ENCODE measurements at places on chromosomes 7 and 10.

DNA sequence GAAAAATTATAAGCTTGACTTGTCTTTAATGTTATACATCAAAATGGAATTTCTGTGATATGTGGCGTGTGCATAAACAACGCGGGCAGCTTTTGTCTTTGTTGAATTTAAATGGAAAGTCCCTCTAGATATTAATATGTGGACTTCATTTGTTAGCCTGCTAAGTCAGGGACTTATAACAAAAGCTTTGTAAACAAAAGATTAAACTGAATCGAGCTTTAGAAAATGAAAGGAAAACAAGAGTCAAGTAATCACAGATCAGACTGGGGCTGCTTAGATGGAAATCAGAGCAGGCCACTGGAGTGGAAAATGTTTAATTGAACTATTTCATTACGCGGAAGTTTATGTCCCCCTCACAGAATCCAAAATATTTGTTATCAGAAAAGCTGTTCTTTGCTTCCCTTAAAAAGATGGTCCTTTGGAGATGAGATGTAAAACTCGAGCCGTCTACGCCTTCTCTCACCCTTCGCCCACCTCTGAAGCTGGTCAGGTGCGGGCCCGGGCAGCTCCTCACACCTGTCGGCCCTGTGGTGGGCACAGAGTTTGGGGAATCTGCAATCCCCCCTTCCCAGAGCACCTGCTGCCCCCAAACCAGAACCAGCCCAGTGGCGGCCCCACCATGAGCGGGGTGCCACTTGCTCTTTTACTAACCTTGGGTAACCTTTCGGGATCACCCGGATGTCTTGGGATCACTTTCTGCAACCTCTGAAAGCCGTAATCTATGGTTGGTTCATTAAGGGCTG, 116.2 kb downstream of the EBF3 start:
- no peak for DNase-seq

DNA sequence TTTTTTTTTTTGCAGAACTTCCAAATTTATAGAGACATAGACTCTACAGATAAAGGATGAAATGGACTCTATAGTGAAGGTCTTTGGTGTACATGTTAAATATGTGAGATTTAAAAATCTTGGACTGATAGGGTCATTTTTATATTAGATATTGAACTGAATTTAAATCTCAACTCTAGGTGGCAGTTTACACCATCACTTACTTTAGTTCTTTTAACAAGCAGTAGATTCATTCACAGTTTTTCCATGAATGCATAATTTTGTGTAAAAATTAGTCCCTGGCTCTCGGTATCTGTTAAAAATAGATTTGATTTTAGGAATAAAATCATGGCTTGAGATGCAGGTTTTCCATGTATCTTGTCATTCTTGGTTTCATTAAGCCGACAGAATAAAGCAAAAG, 31.1 kb upstream of the SNX13 start:
- no peak for DNase-seq

DNA sequence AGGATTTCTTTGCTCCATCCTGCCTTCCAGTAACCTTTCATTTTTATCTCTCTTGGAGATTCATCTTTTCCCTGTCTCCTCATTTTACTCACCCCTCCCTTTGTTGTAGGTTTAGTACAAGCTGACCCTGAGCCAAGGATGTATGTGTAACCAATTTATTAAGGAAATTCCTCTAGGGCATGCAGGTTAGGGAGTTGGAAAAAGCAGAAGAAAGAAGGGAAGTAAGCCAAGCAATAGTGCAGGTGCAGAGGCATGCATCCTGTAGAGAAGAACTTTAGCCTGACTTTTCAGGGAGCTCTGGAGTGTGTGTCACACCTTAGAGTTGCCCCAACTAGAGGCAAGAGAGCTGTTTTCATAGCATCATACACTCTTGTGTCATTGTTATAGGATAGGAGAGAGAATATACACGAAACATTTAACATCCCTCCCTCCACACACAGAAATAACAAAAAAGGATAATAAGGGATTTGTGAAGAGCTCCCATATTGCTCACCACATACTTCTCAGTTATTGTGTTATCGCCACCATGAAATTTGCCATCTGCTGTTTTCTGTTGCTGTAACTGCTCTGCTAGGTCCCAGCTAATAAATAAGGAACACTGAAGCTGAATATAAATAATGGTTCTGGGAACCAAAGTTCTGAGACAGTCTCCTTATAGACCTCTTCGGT, 21.8 kb upstream of the SEMA3C start:
- no peak for DNase-seq

- no peak for DNase-seq
Measured at GRCh38 chr7:116670409-116671015, 1.5 kb upstream of the MET start.

- no peak for DNase-seq
Measured at GRCh38 chr7:57176928-57177635, 44.8 kb upstream of the ZNF479 start.

- DNase-seq, result no peak
Measured at GRCh38 chr7:47484923-47485639, 96.8 kb downstream of the TNS3 start.

DNA sequence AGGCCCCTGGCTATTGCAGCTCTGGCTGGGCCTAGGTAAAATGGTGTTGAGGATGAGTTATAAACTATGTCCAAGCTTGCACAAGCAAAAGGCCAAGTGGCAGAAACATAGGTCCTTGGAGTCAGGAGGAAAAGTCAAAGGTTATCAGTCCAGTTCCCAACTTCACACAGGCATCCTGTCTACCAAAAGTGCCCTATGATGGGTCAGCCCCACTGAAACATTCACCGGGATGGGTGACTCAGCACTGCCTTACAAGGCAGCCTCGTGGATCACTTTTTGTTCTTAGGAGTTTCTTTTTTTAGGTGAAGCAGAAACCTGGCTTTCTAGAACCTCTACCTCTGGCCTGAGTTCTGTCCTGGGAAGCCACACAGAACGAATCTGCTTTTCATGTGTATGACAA, 158.8 kb upstream of the LYZL2 start:
- DNase-seq, result no peak

DNA sequence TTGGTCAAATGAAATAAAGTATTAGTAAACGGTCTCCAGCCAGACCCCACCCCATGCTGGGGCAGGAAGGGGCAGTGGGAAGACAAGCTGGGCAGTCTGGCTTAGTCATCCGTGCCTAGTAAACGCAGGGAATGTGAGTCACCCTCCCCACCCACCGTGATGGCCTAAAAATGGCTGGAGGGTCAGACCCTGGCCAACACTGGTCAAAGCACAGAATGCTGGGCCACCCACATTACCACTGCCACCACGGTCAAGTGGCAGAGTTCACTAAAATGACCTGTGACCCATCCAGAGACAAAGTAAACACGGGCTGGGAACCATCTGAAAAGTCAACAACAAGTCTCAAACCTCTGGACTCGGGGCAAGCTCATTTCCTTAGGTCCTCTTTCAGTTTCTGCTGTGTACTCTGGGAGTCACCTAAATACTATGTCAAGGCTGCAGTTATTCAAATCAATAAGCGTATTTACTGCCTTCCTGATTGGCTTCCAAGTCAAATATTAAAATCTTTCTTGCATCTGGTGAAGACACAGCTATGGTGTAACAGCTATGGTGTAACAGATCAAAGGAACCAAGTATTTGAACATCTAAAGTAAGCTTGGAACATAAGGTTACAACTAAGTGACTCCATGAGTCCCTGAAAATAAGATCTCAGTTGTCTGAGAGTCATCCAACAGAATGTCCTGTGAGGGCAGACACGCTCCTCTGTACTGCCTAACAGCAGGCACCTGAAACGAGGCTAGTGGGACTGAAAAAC, 3.0 kb downstream of the ZFAND2A start:
- DNase-seq, result no peak

GRCh38 chr10:123154711-123155505, 706 bp downstream of the BUB3 start:
- DNase-seq, result no peak

GRCh38 chr7:39142750-39143149, 165.0 kb downstream of the POU6F2 start:
- no peak for DNase-seq

- no peak for DNase-seq
Measured at GRCh38 chr10:35765066-35765527, 123.0 kb upstream of the FZD8 start.

DNA sequence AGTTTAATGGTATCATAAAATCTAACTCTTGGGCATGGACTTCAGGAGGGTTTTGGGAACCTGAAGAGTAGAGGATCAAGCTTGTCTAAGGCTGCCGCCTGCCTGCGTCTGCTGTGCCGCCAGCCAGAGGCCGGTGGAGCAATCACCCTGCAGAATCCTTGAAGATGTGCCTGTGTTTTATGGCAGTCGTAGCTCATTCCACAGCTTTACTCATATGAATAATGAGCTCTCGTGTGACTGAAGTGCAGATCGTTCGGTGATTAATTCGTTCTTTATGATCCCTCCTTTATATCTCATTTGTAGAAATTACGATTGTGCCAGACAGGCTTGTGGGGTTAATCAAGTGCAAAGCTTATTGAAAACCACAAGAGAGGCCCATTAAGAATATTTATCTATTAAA, 100.8 kb downstream of the ACTR3B start:
- DNase-seq, result no peak

DNA sequence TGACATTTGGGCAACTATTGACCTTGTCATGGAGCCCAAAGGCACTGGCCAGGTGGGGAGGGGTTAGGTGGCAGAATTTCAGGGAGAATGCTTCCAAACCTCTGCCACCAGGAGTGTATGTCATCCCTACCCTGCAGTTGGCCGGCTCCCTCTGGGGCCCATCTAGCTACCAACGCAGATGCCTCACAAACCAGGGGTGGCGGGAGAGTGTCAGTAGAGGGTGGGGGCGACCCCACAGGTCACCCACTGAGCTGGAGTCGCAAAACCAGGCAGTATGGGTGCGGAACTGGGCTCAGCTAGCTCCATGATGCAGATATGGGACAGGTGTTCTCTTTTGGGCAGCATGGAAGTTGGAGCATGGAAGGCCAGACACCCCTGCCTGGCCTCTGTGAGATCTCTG, 51.4 kb downstream of the FAM241B start:
- DNase-seq, result no peak

DNA sequence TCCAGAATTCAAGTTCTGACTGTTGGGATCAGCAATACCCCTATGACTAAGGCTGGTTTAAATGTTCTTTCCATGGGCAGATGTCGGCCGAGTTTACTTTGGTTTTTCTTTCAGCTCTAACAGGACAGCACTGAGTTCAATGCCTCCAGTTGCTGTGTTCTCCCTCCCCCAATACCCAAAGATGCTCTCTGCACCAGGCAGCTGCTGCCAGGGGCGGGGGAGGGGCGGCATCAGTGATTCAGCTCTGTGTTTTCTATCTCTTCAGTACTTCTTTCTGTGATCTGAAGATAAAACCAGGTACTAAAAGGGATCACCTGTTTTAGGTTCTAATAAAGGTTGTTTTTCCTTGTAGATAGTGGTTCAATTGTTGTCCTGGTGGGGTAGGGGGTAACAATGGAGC, 576.7 kb upstream of the POT1 start:
- DNase-seq, result no peak

GRCh38 chr10:30435073-30435422, 1.1 kb downstream of the MAP3K8 start:
- no peak for DNase-seq

DNA sequence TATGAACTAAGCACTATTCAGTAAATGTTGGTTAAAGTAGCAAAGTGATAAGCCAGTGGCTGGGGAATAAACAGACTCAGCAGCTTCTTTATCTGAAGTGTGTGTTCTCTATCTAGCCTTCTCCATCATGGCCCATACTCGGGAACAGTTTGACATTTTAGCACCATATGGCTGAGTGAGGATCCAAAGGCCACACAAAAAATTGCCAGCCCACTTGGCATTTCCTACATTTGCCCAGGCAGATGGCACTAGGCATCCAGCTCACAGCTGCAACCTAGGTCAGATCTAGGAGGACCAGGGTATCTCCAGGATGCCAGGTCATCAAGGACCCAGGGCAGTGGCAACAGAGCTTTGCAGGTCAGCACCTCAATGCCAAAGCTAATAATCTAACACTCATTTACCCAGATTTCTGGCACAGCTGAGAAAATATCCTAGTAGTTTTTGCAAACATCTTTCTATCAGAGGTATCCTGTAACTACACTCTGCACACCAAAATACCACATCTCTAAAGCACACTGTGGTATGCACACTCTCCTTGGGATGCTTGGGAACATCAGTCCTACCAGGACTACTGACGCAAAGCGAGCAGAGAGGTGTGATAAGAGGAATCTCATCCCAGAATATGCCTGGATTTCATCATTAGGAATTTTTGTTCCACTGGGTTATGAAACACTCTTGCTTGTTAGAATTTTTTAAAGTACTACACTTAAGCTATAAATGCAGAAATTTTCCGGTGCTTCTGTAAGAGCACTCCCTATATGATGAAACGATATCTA, 61.7 kb downstream of the DOCK4 start:
- DNase-seq, result peak; percentile 51

DNA sequence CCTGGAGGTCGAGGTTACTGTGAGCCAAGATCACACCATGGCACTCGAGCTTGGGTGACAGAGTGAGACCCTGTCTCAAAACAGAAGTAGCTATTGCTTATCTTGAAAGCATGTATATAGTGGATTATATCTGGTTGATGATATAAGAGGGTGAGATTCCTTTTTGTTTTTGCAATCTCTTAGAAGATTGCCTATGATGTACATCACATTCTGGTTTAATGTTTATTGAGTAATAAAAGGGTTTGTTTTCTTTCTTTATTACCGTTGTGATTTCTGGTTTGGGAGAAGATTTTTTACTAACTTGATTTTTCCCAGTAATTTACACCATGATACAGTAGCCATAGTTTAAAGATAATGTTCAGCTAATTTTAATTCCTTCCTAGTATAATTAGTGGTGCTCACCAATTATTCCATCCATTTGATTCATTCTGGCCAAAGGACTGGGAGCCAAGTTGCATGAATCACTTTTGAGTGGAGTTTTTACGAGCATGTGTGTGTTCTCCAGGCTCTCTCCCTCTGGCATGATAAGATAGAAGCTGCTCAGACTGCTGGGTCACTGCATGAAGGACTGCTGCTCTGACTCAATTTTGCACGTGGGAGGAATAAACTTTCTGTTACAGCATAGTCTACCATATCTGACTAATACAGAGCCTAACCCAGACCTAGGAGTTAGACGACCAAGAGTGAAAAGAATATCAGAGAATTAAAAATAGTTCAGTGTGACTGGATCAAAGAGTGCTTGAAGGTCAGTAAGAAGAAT, 13.5 kb upstream of the TSPAN13 start:
- DNase-seq, result no peak

DNA sequence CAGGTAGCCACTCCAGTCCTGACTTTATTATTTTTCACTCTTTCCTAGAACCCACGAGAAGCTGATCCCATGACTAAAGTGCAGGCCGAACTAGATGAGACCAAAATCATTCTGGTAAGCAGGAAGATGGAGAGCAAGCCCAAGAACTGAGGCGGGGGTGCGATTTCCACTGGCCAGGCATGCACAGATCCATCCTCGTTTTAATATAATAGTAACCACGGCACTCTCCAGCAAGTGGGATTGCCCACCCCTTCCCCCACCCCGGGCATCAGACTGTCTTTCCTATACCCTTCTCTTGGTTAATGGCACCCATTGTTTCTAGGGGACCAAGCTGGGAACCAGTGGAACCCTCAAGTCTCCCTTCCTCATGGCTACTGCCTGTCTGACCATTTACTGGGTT, 7.3 kb downstream of the YKT6 start:
- no peak for DNase-seq

GRCh38 chr10:102653060-102653459, 8.8 kb downstream of the TRIM8 start:
- no peak for DNase-seq

Data from cerebellar nuclear complex (tissue), 1 donor.